ENCODE measurements at places on chromosomes 2 and 18.

- no peak for DNase-seq
Measured at GRCh38 chr2:3539836-3540235, 18.3 kb downstream of the RNASEH1 start.

GRCh38 chr2:206971805-206972204 lies 32.5 kb downstream of the CPO start:
- no peak for DNase-seq

GRCh38 chr2:38907743-38908562 lies 18.3 kb downstream of the ARHGEF33 start:
- DNase-seq = no peak

GRCh38 chr18:50630895-50631294 lies 71.0 kb downstream of the MAPK4 start:
- no peak for DNase-seq

DNA sequence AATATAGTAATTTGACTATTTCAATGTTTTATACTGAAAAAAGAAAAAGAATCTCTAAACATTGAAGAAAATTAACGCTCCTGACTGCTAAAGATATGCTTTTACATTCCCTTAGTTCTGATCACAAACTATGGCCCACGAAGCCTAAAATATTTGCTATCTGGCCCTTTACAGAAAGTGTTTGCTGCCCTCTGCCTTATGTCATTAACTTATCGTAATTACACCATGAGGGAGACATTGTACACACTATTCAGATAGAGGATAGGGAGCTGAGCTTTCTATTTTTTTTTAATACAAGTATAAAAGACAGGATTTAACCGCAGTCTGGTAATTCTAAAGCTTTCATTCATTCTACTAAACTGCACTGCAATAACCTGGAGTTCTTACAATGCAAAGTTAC lies 393.1 kb upstream of the DCC start:
- DNase-seq = no peak

DNA sequence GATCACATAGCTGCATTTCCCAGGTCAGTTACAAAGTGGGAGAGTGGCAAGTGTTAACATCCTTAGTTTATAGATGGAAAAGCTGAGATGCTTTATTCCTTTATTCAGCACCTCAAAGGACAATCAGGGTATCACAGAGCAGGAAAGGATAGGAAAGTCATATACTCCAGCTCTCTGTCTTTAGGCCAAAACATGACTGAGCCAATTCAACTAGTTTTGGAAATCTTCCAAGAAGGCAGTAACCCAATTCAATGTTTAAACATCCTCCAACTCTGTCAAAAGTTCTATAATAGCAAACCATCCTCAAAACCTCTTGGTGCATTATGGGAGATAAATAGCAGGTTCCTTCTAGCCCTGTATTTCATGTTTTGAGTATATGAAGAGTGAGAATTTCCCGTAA lies 25.2 kb downstream of the CASP8 start:
- no peak for DNase-seq
